ENCODE measurements at places on chromosomes 3 and 15.

- no peak for DNase-seq
These were observed 281.7 kb downstream of the XXYLT1 start for GRCh38 chr3:194989241-194989640.

GRCh38 chr3:140288595-140288994 lies 353.6 kb downstream of the CLSTN2 start:
- DNase-seq, result no peak

DNA sequence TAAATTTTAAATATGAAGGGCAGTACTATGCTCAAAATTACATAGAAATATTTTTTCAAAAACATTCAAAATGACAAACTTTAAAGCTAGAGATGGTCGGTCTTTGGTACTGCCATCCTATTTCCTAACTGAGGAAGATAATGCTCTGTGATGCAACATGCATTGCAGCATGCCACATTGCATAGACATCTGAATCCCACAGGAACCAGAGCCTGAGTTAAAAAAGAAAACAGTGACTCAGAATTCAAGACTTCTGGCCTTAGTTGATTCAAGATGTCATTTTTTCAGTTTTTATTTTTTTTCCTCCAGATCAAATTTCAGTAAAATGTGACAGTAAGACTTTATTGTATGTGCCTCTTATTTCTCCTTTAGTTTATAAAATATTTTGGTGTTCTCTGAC lies 33.1 kb downstream of the TP63 start:
- DNase-seq, result no peak

- DNase-seq, result no peak
These were observed 30.1 kb upstream of the IP6K2 start for GRCh38 chr3:48747015-48747615.

DNA sequence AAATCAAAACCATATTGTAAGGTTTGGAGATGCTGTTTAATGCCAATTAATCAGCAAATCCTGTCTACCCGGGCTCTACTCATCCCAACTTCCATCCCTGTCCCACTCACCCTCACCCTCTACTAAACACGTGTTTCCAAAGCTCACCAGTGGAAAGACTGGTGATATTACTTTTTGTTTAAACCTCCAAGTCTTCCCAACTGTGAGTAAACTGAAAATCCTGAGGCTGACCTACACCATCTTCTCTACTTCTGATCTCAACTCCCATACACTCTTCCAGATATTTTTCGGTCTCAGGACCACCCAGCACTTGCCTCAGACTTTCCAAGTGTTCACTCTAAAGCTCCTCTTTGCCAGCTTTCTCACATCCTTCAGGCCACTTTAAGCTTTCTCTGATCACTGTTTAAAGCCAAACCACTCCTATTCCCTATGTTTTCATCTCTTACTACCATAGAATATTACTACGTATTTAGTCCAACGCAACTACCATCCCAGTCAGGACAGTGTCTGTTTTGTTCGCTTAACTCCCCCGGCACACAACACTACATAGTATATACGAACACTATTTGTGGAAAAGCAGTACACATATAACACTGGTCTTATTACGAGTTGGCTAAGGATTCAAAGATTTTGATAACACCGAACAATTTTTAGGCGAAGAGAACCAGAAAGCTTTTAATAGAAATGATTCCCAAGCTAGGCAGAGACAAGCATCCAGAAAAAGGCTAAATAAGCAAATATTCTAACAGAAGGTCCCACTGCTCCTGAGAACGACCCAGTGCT lies 684 bp downstream of the RPL4 start:
- DNase-seq, result no peak

DNA sequence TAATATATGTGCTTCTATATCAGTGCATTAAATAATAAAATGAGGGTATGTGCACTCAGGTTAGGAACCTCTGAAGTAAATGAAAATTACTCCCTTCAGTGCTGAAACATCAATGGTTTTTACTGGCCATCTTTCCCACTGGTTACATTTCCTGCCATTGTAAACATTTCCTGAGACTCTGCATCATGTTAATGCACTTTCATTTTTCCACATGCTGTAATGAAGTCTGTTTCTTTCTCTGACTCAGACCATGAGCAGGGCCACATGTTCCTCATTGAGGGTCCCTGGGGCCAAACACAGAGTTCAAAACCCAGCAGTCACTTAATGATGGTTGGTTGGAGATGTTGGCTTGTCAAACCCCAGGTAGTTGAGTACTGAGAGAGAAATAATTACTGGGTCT lies 15.3 kb downstream of the FAM3D start:
- no peak for DNase-seq

GRCh38 chr3:88467191-88467590 lies 317.4 kb downstream of the C3orf38 start:
- no peak for DNase-seq

DNA sequence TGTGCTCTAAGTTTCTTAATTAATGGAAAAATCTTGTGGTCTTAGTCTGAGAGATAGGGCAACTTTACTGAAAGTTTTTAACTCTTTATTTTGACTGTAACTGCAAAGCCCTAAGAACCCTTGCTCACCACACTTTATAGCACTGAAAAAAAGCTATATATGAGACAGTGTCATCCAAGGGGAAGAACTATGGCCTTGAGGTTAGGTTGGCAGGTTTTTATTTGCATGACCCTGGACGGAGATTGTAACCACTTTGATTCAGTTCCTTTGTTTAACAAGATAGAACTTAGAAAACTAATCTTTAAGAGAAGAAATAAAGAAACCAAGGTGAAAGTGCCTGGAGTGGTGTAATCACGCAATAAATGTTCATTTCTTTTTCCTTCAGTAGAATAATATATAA lies 30.6 kb upstream of the LYSMD4 start:
- no peak for DNase-seq

GRCh38 chr3:78900880-78901279 lies 866.9 kb downstream of the ROBO1 start:
- no peak for DNase-seq

GRCh38 chr3:115741650-115742049 lies 118.3 kb downstream of the GAP43 start:
- DNase-seq, result no peak

GRCh38 chr3:141104151-141104821 lies 53.1 kb downstream of the SPSB4 start:
- DNase-seq, result no peak

DNA sequence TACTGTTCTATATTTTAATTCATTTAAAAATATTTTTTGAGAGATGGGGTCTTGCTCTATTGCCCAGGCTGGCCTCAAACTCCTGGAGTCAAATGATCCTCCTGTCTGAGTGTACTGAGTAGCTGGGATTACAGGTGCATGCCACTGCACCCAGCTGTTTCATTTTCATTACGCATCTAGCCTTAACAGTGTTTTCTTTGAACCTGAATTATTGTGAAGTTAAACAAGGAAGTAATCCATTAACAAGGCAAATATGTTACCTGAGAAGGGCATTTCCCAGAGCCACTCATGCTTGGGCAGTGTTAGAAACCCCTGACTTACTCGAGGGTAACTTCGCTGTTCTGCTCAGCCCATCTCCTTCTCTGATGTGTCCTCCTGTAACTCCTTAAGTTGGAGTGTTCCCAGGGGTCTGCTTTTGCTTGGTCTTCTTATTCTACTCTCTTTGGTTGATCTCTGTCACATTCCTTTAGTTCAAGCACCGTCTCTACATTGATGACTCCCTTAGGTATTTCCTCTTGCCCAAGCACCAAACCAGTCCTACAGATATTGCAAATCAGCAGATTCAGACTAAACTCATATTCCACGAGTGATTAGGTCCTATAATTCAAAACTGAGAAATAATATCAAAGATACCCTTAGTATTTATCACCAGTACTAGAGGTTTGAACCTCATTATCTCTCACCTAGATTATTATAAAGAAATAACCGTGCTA lies 107.9 kb downstream of the STAC start:
- DNase-seq, result no peak

DNA sequence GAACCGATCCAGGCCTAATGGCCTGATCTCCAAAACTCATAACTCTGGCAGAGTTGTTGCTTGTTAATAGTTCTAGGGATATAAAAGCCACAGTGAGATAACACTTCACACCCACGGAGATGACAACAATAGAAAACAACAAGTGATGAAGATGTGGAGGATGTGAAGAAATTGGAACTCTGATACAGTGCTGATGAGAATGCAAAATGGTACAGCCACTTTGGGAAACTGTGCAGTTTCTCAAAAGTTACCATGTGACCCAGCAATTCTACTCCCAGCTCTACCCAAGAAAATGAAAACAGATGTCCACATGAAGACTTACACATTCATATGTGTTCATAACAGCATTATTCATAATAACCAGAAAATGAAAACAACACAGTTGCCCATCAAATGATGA lies 3.8 kb downstream of the CMTM7 start:
- DNase-seq, result no peak

DNA sequence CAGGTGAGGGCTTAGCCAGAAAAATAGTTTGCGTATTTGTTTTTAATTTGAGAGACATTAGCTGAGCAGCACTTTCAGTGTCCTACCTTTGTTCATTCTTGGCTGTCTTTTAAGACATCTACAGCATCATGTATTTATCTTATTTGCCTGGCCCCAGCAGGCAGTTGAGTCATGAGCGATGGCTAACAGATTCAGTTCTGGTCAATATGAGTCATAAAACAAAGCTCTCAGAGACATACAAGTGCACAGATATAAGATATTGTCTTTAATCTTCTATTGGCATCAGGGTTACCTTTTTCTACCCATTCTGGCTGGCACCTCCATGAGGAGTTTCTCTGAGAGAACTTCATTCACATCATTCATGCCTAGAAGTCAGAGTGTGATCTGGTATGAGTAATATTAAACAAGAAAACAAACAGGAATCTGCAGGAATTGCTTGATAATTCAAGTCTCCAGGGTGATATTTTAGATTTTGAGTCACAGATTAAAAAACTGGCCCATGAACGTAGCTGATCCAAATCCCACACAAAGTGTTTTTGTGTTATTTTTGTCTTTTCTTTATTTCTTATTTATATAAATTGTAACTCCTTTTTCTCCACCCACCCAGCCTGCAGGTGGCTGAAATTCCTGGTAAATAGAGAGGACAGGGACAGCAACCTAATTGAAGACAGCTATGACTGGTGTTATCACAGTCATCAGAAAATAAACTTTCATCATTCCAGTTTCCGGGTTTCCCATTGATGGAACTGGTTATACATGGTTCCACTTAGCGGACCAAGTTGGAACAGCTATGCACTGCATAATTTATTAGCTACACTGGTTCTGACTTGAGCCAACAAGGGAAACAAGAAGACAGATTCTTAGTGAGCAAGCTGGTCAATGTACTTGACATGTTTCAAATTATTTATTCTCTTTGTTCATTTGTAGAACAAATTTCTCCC lies 47.3 kb downstream of the PLSCR2 start:
- DNase-seq, result no peak

DNA sequence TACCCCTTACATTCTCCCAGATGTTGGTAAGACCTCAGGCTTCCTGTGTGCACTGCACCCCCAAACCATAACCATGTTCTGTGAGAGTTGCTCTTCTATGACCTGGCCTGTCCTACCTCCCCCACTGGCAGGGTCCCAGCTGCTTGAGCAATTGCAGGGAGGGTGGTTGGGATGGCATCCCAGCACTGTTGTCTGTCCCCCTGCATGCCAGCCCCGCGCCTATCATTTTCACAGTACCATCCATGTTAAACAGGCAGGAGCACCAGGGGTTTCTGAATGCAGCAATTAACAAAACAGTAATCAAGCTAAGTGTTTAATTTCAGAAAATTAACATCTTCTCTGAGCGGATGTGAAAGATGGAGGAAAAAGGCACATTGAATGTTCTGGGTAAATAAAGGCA lies 345.5 kb downstream of the EPHB1 start:
- DNase-seq, result no peak

DNA sequence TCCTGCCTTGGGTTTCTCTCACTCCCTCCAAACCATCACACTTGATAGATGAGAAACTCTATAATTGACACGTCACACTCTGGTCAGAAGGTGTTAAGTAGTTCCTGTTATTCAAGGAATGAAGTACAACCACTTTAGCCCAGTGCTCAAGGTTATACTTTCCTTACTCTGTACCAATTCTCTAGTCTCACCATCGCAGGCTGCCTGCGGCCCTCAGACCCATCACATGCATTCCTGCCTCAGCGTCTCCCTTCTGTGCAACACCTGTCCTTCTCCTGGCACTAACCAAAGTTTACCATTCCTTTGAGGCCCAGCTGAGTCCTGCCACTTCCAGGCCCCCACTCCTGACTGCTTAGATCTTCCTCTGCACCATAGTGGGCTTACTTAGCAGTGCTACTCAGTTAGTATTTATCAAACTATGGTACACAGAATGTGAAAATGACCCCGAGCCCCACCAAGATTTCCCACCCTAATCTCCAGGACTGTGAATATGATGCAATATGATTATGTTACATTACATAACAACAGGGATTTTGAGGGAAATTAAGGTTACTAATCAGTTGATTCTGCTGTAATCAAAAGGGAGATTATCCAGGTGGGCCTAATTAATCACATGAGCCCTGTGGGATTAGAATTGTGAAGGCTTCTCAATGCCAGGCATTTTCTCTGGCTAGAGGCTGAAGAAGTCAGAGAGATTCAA lies 36.2 kb downstream of the SPINK8 start:
- DNase-seq, result no peak

- no peak for DNase-seq
These were observed 7.5 kb downstream of the ADPRH start for GRCh38 chr3:119586733-119587172.

GRCh38 chr3:88882121-88882520 lies 225.3 kb upstream of the EPHA3 start:
- no peak for DNase-seq

GRCh38 chr3:31955581-31955980 lies 25.5 kb downstream of the OSBPL10 start:
- DNase-seq, result no peak

GRCh38 chr15:76321171-76321570 lies 9.9 kb upstream of the ETFA start:
- no peak for DNase-seq

DNA sequence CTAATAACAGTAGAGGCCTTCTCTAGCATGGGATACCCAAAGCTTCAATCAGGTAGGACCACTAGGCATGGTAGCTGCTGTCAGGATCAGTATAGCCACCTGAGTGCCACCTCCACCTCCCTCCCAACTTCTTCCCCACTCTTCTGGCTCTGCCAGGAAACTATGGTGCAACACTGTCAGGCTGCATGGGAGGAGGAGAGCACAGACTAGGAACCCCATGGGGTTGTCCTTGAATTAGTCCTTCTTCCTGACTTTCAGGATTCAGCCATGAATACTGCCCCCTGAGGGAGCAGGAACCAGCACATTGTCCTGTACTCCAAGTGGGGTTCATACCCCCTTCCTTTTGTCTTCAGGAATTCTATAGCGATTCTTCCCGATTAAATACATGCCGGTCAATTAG lies 340.8 kb upstream of the ONECUT1 start:
- DNase-seq, result no peak

DNA sequence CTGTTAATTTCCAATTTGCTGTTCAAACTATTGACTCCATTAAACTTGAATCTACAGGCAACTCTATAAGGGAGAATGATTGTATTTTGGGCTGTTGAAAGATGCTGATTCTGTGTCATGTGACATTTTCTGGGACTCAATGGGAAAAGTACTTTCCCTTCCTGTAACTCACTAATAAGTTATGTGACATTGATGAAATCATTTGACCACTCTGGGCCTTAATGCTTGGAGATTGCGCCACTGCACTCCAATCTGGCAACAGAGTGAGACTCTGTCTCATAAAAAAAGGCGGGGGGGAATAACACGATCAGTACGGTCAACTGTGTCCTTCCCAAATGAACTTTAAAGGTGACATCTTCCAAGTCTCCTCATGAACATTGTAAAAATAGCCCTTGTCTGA lies 215.2 kb upstream of the SGO1 start:
- no peak for DNase-seq

GRCh38 chr3:46012246-46012645 lies 15.0 kb downstream of the XCR1 start:
- no peak for DNase-seq

GRCh38 chr3:172213200-172213599 lies 173.8 kb downstream of the FNDC3B start:
- no peak for DNase-seq

All from activated gamma-delta T cell (primary cell).